Upper lobe of left lung (tissue), 6 donors: ENCODE measurements at places on chromosomes 5 and 9. TPM values are rescaled to one million over a fixed set of nuclear protein-coding genes. Genes with fewer than 3 reads are reported as not detected.

GTF2H2 gene
- 7.5 TPM for total RNA-seq

SPATA31A3 gene
- not detected for total RNA-seq

IFNK gene
- total RNA-seq, result not detected

ATP10B gene
- 0.07 TPM for total RNA-seq

FAM240B gene
- total RNA-seq, result not detected

LIX1 gene
- total RNA-seq, result not detected

SEMA6A gene
- total RNA-seq, result 17.1 TPM

LHX2 gene
- not detected for total RNA-seq

MARCOL gene
- total RNA-seq, result not detected

HMGCS1 gene
- 92.5 TPM for total RNA-seq

PTGER4 gene
- total RNA-seq, result 64.1 TPM

DEPDC1B gene
- 0.71 TPM for total RNA-seq

FAM221B gene
- 0.15 TPM for total RNA-seq

CYLC2 gene
- total RNA-seq, result not detected

FAM169A gene
- 1.2 TPM for total RNA-seq

SLC1A3 gene
- 36.9 TPM for total RNA-seq

FKBP15 gene
- total RNA-seq, result 36.5 TPM

NUDT12 gene
- 20.2 TPM for total RNA-seq

ERBIN gene
- total RNA-seq, result 61.3 TPM

SLC34A3 gene
- 0.10 TPM for total RNA-seq

PCDHGA5 gene
- total RNA-seq, result 1.2 TPM

LURAP1L gene
- total RNA-seq, result 32.8 TPM

TMC1 gene
- total RNA-seq, result not detected

UGT3A2 gene
- total RNA-seq, result not detected

ALDH7A1 gene
- total RNA-seq, result 41.4 TPM

HK3 gene
- 106 TPM for total RNA-seq

MARCHF11 gene
- total RNA-seq, result not detected

C5orf58 gene
- not detected for total RNA-seq

TLR4 gene
- total RNA-seq, result 34.6 TPM

CCDC180 gene
- 60.8 TPM for total RNA-seq

SYNPO gene
- 150 TPM for total RNA-seq

PCDHGA11 gene
- total RNA-seq, result 2.0 TPM

WWC1 gene
- total RNA-seq, result 99.1 TPM

FBP1 gene
- 67.1 TPM for total RNA-seq

IL31RA gene
- 0.31 TPM for total RNA-seq

TRUB2 gene
- total RNA-seq, result 20.2 TPM

ZBTB43 gene
- 19.4 TPM for total RNA-seq

C1QTNF2 gene
- 0.89 TPM for total RNA-seq

PCDH12 gene
- total RNA-seq, result 5.8 TPM
